Activated CD8-positive, alpha-beta memory T cell treated with anti-CD3 and anti-CD28 coated beads, Interleukin-2, amount 10 ng/mL, durations not matched to agents 7 days and 5 days (primary cell): ENCODE measurements at places on chromosomes 3 and 15. TPM values are rescaled to one million over a fixed set of nuclear protein-coding genes. Genes with fewer than 3 reads are reported as not detected.

DNA sequence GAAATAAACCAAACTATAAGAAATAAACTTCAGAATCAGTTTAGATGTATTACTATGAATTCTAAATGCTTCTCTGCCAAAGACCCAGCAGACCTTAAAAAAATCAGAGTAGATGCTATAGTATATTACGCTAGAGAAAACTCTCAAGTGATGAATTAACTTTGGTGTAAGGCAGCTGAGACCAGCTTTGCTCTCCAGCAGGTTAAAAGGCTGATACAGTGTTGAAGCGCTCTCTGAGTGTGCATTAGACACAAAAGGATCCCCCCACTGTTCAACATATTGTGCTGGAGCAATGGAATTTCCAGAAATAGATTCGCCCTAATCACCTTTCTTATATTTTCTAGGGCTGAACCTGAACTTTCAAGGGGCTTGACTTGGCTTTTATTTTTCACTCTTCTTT, 190.0 kb downstream of the EFHB start:
- DNase-seq: no peak

The CEP70 gene
- total RNA-seq: 9.8 TPM

- DNase-seq: no peak
Observed at GRCh38 chr3:187922704-187923416, 177.6 kb upstream of the BCL6 start.

- no peak for DNase-seq
Observed at GRCh38 chr3:168531116-168531515, 435.4 kb upstream of the GOLIM4 start.

DNA sequence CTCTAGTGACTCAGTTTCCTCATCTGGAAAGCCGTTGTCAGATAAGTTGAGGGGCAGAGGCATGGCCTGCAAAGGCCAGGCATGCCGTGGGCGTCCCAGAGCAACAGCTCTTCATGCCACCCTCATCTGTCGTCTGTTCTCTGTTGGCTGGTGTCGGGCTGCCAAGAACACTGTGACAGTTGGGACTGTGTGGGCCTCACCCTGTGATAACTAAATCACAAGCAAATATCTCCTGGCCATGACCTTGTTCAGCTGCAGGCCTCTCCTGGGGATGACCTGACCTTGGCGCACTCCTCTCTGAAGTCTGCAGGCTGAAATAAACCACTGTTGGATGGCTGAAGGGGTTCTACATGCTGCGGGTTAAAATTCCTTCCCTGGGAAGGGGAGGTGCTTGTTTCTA, 145.9 kb downstream of the SHQ1 start:
- DNase-seq: no peak

DNA sequence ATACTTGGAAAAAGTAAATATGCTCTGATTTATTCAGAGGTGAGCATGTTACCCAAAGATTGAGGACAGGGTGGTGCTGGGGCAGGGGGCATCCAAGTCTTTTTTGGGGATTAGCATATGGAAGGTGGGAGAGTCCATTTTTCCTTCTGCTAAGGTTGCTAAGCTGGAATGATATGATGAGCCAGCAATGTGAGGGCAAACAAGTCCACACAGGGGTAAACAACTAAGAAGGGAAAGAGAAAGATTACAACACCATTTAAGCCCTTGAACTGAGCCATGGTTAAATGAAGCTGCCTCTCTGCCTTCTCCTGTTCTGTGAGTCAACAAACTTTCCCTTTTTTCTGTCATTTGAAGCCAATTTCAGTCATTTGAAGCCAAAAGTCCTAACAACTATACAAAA, 89.0 kb downstream of the RPL22L1 start:
- no peak for DNase-seq

The LXN gene
- 7.5 TPM for total RNA-seq

DNA sequence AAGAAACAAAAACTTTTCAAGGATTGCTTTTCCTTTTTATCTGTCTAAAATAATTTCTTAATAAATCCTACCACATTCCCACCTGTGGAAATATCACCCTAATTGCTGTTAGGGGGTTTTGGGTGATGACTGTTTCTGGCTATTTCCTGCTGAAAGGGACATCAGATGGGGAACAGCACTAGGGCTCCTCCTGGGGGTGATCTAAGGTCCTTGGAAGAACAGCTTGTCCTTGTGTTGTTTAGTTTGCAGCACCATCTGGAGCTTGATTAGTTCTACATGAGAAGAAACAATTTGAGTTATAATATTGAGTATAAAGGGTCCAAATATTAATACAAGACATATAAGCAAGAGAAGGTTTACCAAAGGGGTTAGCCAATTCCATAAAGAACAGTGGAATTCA, 18.7 kb downstream of the OR5H15 start:
- no peak for DNase-seq

- no peak for DNase-seq
Observed at GRCh38 chr3:177946497-177946896, 589.7 kb upstream of the KCNMB2 start.

The FSIP1 gene
- total RNA-seq: 0.56 TPM

DNA sequence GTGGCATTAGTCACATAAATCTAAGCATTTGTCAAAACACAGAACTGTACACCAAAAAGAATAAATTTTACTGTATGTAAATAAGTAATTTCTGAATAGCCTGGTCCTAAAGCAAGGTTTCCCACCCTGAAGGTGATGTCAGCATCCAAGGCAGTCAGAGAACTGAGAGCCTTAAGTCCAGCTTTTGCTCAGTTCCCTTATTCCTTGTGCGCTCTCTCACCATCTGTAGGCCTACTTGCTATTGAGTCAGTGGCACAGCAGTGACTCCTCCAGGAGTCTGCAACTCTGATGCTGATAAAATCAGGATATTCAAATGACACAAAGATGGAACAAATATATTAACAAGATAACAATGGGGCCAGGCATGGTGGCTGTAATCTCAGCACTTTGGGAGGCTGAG, 22.3 kb downstream of the VPS39 start:
- no peak for DNase-seq

The SMCO1 gene
- total RNA-seq: not detected

GRCh38 chr3:147424581-147425387, 15.6 kb downstream of the ZIC1 start:
- DNase-seq: no peak

- no peak for DNase-seq
Observed at GRCh38 chr15:99708563-99708962, 24.7 kb downstream of the LYSMD4 start.

The LTK gene
- total RNA-seq: 0.20 TPM

DNA sequence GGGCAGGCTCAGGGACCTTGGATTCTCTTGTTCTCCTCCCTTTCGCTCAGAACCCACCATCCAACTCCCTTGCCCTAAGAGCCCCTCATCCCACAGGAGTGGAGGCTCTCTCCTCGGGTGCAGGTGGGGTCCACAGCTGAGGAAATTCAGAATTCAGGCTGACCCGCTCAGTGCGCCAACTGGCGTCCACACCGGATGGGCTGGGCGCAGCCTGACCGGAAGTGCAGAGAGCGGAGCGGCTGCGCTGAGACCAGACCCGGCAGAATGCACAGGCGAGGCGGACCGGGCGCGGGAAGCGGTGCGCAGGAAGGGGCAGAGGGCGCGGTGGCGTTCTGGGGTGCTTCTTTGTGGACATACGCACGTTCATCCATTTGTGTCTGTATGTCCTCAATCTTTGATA, 210.4 kb upstream of the NDN start:
- DNase-seq: no peak

DNA sequence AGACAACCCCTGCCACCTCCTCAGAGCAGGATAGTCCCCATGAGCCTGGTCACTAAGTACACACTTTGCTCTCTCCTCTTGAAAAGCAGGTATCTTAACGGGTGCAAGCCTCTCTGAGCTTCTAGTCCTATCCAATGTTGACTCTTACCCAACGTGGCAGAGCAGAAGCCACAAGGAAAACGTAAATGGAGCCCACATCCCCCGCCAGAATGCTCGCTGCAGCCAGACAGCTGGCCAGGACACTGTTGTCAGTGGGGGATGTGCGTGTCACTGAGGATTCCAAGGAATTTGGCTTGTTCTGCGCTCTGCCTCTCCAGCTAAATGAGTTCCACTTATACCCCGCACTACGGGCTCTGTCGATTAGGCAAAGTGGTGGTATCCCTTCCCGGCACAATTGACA, 67.8 kb upstream of the IGF1R start:
- no peak for DNase-seq

GRCh38 chr3:8817486-8817885, 48.1 kb upstream of the OXTR start:
- no peak for DNase-seq

DNA sequence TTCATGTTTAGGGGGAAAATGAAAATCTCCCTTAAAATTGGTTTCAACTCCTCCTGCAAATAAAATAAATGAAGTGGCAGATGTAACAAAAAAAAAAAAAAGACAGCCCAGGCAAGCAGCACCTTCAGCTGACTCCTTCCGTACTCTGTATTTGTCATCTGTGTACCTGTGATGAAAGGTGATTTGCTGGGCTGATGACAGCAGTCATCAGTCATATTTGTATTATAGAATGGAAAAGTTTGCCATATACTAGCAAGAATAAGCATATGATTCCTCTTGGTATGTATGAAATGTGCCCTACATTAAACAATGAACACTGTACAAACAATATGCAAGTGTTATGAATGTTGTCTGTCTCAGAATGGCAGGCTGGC, 44.1 kb upstream of the WWTR1 start:
- no peak for DNase-seq

The EOMES gene
- 12.5 TPM for total RNA-seq

GRCh38 chr3:149964291-149964690, 6.4 kb downstream of the PFN2 start:
- DNase-seq: no peak

The WDR6 gene
- 154 TPM for total RNA-seq

GRCh38 chr15:54605556-54605955, 591.2 kb downstream of the RSL24D1 start:
- DNase-seq: no peak

GRCh38 chr3:42713747-42714146, 11.1 kb upstream of the HHATL start:
- DNase-seq: peak; percentile 19

DNA sequence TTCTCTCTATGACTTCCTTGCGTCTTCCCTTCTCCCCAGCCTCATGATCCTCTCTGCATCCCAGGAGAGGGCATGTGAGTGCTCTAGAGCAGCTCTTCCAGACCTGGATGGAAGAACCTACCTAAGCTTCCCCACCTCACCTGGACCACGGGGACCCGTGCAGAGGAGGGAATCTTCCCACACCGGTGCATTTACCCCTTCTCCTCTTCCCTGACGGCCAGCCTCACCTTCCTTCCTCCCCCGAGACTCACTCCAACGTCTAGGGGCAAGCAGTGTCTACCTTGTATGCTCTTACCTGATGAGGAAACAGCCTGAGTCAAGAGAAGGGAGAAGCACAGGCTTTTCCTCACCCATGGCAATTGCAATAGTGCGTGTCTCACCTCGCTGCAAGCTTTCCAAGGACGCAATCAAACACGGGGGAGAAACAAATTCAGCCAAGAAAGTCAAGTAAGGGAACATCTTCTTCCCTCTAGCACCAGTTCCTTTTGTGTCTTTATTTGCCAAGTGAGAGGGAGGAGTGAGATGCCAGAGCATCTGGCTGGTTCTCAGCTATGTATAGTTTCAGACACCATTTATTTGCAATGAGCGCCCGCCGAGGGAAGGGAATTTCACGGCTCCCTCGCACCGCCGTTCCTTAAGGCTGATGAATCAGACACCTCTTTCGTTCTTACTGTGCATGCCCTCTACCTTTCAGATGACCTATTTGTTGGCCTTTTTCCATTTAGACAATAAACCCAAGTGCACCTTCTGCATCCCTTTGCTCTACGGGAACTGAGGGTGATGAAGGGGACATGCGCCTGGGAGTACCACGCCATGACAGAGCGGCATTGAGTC, 1.8 kb upstream of the CCR9 start:
- no peak for DNase-seq

The TOPAZ1 gene
- total RNA-seq: not detected

DNA sequence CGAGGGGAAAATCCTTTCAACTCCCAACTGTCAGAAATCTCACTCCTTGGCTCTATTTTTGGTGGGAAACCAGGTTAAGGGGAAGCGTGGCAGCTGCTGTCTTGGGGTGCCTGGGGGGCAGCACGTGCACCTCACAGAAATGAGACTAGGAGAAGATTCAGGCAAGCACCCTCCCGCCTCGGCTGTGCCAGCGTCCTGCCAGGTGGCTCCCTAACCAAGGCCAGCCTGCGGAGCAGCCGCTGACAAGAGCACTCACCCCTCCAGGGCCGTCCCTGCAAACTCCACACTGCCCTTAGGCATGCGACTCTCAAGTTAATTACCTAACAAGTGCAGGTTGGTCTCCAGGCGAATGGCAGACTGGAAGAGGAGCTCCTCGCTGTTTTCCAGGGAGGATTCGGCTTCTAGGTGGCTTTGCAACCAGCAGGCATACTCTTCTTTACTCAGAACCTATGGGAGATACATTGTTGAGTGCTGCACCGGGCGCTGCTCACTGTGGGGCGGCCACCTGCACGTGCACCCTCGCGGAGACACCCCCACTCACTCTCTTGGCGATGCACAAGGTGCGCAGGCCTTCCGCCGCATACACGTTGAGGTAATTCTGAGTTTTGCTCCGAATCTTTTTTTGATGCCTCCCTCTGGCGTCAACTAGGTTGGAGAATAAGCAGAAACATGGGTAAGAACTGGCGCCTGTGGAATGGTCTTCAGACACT, 155.3 kb downstream of the ATP10A start:
- DNase-seq: no peak

GRCh38 chr3:146156095-146156494, 4.9 kb downstream of the PLOD2 start:
- no peak for DNase-seq

The IL20RB gene
- 1.7 TPM for total RNA-seq
